ENCODE measurements at places on chromosomes 1 and 21.

DNA sequence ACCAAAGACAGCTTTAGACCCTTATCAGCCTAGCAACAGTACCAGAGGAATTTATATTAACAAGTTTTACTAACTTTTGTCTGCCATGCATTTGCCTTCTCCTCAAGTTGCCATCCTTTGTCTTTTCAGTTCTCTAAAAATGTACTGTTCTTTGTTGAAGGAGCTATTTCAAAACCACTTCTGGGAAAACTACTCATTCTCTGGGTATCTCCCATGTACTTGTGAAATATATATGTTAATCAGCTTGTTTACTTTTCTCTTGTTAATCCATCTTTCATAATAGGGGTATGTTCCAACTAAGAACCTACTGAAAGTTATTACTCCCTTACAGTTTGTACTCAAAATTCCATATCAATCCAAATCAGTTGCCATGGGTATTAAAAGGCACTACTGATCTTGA lies 16.3 kb downstream of the DPYD start:
- no peak for DNase-seq

- no peak for DNase-seq
These were observed 299.0 kb downstream of the TPR start for GRCh38 chr1:186076006-186076405.

DNA sequence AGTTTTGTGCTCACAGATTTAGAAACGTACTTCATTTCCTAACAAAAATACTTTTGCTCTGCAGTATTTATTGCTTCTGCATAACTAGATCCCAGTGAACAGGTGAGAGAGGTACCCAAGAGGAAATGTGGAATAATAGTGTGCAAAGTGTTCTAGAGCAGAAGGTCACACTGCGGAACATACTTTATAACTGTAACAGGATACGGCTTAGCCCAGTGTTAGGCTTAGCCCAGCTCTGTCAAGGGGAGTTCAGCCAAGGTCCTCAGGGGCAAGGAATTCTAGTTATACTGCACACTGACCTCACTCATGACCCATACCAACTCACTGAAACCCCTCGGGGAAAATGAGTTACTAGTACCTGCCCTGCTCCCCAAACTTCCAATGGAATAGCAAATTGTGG lies 55.3 kb downstream of the PTPN14 start:
- DNase-seq, result no peak

- no peak for DNase-seq
These were observed 13.4 kb upstream of the DPT start for GRCh38 chr1:168742386-168742785.

DNA sequence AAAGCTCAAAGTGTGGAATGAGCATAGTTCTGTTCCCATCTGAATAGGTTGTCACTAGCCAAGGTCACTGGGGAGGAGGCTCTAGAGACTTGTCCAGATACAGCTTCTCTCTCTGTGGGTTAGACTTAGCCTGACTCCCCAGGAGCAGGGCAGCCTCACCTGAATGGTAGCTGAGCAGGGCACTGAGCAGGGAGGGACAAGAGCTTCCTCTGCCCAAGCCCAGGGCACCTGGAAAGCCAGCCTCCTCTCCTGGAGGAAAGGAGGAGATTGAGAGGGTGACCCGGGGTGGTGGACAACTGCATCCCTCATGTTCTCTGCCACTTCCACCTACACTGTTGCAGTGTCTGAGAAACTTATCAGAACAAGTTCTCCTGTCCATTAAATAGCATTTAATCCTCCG lies 59.0 kb upstream of the F3 start:
- no peak for DNase-seq

DNA sequence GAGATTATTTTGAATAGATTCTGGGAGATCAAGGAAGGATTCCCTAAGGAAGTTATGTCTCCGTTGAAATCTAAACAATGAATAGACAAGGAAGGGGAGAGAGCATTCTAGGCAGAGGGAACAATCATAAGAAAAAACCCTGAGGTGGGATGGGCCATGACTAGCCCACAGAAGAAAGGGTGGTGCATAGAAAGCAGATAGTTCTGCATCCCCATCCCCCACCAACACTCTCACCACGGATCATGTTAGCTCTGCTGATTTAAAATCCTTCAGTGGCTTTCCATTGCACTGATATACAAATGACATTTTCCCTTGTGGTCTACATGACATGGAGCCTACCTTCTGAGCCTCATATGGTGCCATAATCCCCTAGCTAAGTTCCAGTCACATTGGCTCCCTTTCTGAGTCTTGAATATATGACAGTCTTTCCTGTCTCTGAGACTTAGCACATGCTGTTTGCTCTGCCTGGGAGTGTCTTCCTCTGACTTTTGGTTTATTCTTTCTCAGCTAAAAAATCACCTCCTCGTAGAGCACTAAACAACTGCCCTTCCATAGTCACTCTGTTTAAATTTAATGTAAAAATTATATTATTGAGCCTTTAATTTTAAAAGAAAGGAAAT lies 15.2 kb downstream of the SCMH1 start:
- no peak for DNase-seq

GRCh38 chr1:198326232-198326631 lies 169.4 kb downstream of the NEK7 start:
- no peak for DNase-seq

DNA sequence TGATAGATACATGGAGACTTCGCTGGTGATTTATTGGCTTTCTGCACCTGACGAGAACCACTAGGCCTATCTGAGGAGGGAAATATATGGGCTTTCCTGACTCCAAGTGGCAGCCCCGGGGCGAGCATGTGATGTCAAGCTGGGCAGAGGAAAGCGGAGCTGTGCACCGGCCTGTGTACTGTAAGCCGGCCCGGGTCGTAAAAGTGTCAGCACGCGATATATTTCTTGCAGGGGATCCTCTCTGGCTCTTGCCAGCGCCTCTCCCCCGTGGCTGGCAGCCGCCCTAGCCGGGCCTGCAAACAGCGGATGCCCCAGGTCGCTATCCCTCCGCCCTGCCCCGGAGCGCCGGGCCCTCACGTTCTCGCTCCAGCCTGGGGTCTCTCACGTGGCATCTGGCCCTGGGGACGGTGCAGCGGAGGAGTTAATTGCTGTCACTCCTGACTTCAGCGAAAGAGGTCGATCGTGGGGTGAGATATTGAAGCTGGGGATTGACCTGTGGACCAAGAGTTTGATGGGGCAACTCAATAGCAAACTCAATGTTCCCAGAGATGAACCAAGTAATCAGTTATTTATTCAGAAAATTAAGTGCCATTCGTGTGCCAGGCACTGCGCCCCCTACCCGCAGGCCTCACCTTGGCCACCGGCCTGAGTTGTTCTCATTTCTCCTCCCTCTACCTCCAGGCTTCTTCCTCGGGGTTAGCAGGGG lies 41.0 kb upstream of the HAO2 start:
- DNase-seq, result peak; percentile 39

DNA sequence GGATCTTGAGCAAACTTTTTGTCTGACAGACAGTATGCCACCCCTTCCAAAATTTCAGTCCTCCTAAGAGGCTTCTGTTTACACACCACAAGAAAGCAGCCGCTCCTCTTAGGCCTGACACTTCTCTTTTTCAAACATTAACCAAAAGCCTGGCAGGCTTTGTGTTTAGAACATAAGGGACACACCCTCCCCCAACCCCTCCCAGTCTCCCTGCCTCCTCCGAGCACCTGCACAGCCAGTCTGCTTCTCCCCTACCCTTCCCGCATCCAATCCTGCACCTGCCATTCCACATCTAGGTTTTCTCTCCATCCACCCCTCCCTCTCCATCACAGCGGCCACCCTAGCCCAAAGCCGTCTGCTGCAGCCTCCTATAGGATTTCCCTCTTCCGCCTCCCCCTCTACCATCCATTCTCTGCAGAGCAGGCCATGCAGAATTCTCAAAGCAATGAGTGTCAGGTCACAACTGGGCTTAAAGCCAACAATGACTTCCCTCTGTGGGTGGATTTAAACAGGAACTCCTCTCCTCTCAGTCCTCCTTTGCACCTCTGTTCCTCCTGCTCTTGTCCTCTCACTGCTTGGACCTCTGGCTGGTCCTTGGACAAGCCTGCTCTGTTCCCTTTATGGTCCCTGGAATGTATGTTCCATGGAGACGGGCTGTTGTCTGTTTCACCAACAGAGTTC lies 478.2 kb downstream of the NPHP4 start:
- DNase-seq, result no peak

DNA sequence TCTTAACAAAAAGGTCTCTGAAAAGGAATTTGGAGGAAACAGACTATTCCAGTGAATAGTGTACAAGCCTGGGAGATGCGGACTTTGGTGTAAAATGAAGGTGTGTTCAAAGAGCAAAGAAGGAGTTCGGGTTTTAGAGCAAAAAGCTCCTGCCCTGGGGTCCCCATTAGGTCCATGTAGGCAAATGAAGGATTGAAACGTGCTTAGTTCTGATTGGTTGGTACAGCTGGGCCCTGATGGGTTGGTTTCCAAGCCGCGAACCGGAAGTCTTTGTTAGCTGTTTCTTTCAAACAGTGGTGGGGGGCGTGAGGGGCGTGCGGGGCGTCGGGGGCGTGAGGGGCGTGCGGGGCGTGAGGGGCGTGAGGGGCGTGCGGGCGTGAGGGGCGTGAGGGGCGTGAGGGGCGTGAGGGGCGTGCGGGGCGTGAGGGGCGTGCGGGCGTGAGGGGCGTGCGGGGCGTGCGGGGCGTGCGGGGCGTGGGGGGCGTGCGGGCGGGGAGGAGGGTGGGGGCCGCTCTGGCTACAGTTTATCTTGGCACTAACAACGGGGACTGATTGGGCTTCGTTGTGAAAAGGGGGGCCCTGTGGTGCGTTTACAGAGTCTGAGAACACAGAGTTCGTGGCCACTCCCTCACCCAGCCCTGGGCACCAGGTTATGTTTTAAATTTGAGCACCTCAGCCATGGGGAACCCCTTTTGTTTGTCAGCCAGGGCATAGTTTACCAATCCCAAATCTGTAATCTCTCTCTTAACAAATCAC lies 29.4 kb downstream of the LRRC3 start:
- no peak for DNase-seq

- peak; percentile 63 for DNase-seq
These were observed 642 bp upstream of the NT5C1A start for GRCh38 chr1:39672551-39672947.

GRCh38 chr1:225409051-225409450 lies 18.8 kb downstream of the LBR start:
- DNase-seq, result no peak

DNA sequence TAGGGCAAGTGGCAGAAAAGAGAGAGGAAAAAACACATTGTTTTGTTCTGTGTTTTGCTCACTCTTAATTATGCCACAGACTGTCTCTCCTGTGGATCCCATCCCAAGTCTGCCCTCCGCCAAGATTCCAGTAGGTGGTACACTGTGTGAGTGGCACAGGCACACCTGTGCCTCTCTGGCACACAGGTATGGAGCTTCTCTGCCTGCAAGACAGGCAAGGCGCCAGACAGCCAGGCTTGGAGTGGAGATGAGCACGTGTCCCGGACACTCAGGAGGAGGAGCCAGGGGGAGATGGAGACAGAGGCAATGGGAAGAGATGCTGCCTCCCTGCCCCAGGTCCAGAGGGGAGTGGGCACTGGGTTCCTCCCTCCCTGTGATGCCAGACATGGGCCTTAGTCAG lies 6.5 kb upstream of the GRIK3 start:
- no peak for DNase-seq

GRCh38 chr1:229509576-229509975 lies 1.4 kb upstream of the NUP133 start:
- DNase-seq, result no peak

DNA sequence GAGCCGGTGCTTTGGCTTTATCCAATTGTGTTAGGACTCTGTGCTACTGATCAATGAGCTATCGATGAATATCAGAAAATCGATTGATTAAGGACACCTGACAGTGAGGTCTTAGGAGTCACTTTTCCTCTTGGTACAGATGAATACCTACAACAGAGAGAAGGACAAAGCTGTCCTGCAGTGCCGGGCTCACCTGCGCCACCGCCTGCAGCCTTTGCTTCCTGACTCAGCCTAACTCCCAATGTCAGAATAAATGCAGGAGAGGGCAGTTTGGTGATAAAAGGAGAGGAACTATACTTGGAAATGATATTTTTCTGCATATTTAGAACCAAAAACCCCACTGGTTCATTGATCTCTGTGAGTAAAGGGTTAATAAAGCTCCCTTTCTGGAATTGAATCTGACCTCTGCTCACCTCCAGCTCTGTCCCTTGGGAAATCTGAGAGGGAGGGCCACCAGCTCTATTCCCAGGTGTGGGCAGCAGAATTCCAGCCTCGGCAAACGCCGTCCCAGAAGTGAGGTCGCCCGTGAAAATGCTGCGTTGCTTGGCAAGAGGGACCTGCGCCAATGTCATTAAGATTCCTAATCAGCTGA lies 39.3 kb downstream of the POFUT2 start:
- no peak for DNase-seq

DNA sequence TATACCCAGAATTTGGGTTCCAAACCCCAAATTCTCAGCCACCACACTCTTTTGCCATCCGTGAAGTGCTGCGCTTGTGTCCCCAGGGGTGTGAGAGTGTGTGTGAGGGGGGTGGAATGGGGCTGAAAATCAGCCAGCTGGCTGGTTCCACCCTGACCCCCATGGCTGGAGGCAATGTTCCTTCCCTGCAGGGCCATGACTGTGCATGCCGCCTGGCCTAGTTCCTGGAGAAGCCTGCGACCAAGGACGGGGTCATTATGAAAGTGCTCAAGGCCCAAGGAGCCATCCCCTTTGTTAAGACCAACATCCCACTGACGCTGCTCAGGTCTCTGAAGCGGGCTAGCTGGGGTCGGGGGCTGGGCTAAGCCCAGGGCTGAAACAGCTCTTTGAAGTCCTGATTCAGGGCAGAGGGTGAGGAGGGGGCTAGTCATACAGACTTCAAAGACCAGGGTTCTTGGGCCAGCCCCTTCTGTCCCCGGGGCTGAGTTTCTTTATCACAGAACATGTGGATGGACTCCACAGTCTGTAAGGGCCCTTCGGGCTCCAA lies 38.7 kb downstream of the FAAH start:
- DNase-seq, result no peak

- DNase-seq, result no peak
These were observed 2.9 kb upstream of the FOXO6 start for GRCh38 chr1:41358131-41359021.

DNA sequence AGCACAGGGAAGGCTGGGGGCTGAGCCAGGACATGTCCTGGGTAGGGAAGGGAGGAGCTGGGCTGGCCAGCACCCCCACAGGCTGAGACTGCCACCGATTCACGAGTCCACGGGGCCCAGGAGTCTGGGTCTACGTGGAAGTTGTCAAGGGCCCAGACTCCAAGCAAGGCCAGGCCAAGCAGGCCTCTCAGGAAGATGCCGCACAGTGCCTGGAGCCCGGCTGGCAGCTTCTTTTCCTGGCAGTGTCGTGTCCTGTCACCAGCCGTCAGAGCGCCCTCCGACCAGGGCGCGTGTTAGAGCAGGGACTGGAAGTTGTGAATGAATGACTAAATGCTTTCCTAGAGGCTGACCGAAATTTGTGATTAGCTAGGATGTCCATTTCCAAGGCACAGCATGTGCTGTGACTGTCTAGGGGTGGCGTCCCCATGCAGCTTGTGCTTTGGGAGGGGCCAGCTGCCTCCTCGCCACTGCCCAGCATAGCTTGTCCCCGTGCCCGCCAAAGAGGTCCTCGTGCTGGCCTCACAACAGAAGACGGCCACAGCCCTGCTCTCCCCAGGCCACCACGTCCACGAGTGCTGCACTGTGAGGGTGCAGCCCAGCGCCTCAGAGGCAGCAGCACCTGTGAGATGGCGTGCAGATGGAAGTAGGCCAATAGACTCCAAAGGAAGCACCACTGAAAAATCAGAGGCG lies 147.4 kb upstream of the COL6A1 start:
- no peak for DNase-seq

GRCh38 chr1:27862671-27863537 lies 9.4 kb upstream of the THEMIS2 start:
- DNase-seq, result no peak

GRCh38 chr1:153494976-153495535 lies 34.6 kb upstream of the S100A7 start:
- peak; percentile 75 for DNase-seq
